ENCODE measurements at places on chromosomes 3 and 15.

DNA sequence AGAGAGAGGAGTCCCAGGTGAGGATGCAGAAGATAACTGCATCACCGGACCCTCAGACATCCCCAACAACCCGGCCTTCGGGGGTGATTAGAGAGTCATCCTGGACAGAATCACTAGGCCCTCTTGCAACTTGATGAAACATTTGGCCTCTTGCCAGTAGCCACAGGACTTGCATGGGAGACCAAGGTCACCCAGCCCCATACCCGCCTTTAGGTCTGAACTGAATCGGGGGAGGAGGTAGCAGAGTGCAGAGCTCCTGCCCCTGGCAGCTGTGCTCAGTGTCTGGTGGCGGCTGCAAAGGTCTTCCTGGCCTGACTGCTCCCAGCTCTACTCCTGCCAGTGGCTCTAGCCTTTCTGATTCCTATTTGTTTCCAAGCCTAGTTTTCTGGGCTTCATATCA, 12.4 kb downstream of the PIF1 start:
- no peak for DNase-seq

GRCh38 chr3:159922193-159922840, 66.3 kb upstream of the IL12A start:
- no peak for DNase-seq

GRCh38 chr3:105495021-105495420, 128.3 kb downstream of the ALCAM start:
- no peak for DNase-seq

DNA sequence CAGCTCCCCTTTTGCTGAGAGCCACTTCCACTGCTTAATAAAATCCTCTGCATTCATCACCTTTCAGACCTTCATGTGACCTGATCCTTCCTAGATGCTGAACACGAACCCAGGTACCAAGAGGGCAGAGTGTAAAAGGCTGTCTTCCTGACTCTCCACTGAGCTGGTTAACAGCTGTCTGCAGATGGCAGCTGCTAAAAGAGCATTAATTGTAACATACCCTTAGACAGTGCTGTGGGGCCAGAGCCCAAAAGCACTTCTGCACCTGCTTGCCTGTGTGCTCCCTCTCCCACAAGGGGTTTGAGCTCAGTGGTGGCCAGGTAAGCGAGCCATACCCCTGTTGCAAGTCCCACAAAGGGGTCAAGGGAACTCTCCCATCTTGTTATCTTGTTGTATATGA, 187.3 kb downstream of the UBE2E2 start:
- DNase-seq, result no peak

DNA sequence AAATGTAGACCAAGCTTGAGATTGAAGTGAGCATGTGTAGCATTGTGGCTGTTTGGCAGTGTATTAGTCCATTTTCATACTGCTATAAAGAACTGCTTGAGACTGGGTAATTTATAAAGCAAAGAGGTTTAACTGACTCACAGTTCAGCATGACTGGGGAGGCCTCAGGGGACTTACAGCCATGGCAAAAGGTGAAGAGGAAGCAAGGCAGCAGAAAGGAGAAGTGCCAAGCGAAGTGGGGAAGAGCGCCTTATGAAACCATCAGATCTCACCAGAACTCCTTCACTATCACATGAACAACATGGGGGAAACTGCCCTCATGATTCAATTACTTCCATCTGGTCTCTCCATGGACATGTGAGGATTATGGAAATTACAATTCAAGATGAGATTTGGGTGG, 8.6 kb upstream of the CERS3 start:
- no peak for DNase-seq

DNA sequence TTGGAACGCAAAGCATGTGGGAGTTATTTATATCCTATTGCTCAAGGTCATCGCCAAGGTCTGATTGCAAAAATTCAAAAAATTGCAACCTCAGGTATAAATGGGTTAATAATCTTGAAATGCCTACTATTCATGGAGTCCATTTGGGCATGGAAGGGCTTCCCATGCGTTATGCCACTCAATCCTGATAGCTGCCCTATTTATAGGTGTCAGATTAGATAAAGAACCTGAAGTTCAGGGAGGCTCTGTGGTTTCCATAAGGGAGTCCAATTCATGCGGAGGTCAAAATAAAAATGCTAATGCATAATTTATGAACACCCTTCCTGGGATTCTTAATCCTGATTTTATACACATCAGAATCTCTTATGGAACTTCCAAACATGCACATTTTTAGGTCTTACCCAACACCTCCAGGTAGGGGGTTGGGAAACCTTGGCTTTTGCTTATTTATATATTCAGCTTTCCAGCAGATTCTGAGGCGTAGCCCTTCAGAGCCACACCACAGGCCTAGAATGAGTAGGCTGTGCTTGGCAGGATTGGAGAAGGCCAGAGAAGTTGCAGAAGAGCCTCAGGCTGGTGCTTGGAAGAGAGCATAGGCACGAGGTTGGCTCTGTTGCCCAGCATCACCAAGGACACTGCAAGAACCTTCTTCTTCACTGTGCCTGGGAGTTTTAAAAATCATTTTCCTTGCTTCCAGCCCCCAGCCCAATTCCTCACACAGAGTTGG, 324.4 kb upstream of the CFAP20DC start:
- DNase-seq, result no peak

GRCh38 chr3:27186013-27186412, 183.2 kb downstream of the NEK10 start:
- DNase-seq, result no peak

DNA sequence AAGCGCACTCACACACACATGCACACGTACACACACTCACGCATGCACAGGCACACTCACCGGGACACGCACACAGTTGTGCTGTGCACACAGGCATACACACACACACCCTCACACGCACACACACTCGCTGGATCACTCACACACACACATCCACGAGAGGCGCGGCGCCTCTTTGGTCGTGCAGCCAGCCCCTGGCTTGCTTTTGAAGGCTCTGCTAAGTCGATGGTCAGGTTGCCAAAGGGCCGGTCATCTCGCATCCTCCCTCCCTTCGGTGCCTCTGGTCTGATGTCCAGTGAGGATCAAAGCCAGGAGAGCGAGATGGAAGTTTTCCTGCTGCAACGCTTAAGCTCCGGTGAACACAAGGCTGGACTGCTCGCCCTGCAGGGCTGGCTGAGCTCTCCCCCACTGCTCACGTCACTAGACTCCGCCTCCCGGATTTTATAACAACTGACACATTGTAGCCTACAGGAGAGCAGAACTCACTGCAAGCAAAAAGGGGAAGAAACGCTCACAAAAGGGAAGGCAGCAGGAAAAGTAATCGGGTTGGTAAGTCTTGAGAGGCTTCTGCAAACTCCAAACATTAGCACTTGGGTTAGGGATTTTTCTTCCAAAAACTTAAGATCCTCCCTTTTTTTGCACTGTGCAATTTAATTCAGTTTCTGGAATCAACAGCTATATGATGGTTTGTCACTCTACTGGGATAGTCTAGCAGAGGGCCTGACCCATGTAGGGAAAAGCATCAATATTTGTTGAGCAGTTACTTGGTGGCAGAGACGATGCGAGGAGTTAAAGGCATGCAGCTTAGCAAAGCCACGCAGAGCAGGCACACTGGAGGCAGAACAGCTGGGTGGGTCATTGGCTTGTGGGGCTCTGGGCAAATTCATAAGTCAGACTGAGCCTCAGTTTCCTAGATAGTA, at the start of gene SRGAP3:
TSS of gene SRGAP3 (minus strand) at position 374 of the 920 bp plus-strand sequence. CDS start 695 bp downstream, outside the sequence.
- DNase-seq, result peak; percentile 88

DNA sequence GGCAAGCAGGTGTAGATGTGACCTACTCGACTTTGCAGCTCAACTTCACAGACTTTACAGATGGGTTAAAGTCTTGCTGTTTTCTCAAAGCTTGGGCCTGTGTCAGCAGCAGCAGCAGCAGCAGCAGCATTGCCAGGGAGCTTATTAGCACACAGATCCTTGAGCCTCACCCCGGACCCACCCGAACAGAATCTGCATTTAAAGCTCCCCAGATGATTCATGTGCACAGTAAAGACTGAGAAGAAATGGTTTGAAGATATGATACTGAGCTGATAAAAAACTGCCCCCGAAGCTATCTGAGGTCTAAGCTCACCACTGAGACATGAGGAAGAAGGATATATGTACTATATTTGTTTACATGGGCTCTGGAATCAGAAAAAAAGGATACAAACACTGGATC, 231.7 kb downstream of the ARPP21 start:
- no peak for DNase-seq

Measured in amygdala (tissue), 56 donors.